ENCODE measurements at places on chromosomes 11 and 22.

GRCh38 chr22:42587588-42588175 is 27.0 kb downstream of the POLDIP3 start:
- DNase-seq, result no peak

DNA sequence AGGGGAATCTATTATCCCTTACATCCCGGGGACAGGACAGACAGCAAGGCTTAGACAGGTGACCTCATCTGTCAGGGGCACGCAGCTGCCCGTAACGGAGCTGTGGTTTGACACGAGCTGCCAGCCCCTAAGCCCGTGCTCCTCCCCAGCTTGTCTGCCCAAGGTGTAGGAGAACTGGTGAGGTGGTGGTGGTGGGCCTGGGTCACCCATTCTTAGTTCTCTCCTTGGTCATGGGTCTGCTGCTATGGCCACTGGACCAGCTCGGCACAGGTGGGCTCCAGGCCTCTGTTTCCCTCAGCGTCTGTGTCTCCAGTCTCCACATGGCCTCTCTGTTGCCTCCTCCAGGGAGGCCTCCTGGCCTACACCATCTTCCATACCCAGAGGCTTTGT is 5.4 kb downstream of the PARVG start:
- no peak for DNase-seq

DNA sequence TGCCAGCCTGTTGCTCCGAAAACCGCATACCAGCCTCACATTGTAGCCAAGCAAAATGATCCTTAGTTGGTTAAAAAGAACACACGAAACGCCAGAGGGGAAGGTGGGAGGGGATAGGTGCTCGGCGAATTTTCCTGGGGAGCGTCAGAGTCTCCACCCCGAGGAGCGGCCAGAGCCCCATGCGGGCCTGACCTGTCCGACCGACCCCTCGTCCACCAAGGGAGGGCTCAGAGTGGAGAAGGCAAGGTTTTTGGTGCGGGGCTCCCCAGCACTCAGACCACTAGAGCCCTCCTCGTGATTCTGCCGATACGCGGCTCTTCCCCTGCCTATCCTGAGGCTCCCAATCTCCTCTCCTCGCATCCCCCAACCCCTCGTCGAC is 39.6 kb downstream of the DIXDC1 start:
- no peak for DNase-seq

DNA sequence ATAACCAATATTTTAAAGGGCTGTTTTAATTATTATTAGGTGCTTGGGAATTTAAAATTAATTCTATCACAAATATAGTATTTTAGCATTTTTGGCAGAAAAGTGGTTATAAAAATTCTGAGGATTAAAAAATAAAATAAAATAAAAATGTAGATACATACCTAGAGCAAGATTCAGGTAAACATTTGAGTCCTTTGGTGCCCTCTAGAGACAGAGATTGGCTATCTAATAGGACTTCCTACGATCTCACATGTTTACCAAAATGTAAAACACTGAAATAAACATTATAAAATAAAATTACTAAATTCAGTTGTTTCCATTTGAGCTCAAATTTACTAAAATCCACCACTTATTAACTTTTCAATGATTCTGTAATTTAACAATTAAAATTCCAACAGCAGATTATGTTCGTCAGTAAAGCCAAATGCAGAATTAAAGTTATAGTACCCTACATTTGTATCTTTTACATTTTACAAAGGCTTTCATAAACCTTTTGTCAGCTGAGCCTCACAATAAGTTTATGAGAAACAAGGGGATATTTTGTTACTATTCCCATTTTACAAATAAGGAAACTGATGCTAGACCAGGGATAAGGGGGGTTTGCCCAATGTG is 27.7 kb downstream of the SLC36A4 start:
- DNase-seq, result no peak

- DNase-seq, result no peak
These were observed 21.1 kb upstream of the TMPRSS13 start for GRCh38 chr11:117950301-117950700.

DNA sequence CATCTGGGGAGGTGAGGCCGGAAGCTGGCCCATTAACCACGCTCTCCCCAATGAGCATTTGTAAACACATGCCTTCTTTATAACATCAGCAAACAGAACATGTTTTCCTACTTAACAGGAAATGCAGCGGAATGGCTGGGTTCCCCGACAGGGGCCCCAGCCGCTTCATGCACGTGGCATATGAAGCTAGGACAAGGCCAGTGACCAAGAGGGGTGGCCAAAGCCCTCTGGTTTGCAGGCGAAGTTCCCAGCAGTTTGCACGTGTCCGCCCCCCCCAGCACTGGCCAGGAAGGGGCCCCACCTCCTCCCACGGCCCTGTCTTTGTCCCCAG is 38.7 kb upstream of the LINC01488 start:
- DNase-seq, result no peak

GRCh38 chr11:849104-849824 is 6.6 kb downstream of the TSPAN4 start:
- no peak for DNase-seq

DNA sequence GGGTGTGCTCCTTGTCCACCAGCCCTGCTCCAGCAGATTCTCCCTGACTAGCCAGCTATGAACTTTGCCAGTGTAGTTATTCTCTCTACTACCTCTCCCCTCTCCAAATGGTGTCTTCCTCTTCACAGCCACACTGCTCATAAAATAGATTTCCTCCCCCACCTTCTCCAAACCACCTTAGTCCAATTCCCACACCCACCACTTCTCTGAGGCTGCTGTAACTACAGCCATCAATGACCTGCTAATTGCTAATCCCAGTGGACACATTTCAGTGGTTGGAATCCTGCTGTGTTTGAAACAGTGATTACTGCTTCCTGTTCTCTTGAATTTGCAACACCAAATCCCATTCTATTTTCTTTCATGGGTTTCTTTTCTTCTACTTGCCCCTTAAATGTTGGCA is 23.4 kb downstream of the SYT9 start:
- DNase-seq, result no peak

DNA sequence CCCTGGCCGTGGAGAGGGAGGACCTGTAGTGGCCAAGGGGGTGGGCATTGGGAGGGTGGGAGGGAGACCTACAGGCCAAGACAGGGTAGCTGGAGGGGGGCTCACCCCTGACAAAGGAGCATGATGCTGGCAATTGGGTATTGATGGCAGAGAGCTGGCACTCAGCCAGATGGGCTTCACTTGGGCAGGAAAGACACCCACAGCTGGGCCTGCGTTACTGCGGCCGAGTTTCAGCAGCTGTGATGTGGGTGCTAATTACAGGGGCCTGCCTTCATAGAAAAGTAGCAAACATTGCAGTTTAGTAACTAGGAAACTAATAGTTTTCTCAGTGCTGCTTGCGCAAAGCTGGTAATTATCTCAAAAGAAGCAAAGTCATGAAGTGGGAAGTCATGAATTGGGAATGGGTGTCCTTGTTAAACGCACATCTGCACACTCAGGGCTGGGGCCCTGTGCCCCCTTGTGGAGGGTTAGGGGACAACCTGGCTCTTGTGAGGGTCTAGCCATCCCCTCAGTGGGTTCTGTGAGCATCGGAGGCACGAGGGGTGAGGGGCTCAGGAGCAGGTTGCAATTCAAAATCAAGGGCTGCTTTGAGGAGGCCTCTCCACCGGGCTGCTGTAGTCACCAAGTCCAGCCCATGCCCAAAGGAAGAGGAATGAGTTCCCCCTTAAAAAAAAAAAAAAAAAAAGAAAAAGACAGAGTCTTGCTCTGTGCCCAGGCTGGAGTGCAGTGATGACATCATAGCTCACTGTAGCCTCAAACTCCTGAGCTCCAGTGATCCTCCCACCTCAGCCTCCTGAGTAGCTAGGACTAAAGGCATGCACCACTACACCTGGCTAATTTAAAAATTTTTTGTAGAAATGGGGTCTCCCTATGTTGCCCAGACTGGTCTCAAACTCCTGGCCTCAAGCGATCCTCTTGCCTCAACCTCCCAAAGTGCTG is 24.4 kb upstream of the TXNRD2 start:
- no peak for DNase-seq

- no peak for DNase-seq
These were observed 94.3 kb downstream of the TTC28 start for GRCh38 chr22:28585324-28585723.

Data from stimulated activated CD8-positive, alpha-beta memory T cell treated with anti-CD3 and anti-CD28 coated beads, Interleukin-15, amount 100 ng/mL, for 1 hour (primary cell).